Stimulated activated CD8-positive, alpha-beta memory T cell treated with anti-CD3 and anti-CD28 coated beads, Interleukin-7, amount 100 ng/mL, for 48 hours (primary cell): ENCODE measurements at places on chromosomes 2 and 18.

GRCh38 chr2:227147023-227147422 is 17.0 kb downstream of the COL4A4 start:
- no peak for DNase-seq

- no peak for DNase-seq
Measured at GRCh38 chr2:54258166-54258565, 2.1 kb upstream of the TSPYL6 start.

DNA sequence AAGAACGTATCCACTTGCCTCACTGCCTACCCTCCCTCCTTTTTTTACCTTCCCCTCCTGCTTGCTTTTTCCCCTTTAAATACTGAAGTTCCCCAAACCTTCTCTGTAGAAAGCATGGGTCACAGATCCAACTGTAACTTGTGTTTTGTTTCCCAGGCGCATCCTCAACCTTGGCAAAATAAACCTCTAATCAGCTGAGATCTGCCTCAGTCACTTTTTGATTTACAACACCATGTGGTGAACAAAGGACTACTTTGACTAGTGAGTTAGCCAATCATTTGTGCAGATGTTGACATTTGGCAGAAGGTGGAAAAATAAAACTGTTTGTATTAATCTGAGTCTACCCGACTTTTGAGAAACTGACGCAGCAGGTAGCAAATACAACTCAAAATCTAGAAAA is 23.3 kb upstream of the MCM6 start:
- no peak for DNase-seq

GRCh38 chr18:68992719-68993482 is 195.0 kb downstream of the CCDC102B start:
- peak; percentile 2 for DNase-seq

DNA sequence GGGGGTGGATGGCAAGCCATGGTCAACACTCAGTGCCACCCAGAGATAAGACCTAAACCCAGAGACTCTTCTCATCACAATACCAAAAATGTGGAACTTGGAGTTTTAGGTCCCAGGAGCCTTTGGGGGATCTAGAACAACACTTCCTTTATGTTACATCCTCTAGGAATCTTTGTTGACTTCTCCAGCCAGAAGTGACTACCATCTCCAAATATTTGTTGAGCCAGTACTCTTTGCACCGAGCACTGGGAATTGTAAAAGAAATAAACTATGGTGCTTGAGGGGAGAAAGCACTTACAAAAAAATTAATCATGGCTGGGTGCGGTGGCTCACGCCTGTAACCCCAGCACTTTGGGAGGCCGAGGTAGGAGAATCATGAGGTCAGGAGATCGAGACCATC is 120.0 kb upstream of the TMEM200C start:
- no peak for DNase-seq

DNA sequence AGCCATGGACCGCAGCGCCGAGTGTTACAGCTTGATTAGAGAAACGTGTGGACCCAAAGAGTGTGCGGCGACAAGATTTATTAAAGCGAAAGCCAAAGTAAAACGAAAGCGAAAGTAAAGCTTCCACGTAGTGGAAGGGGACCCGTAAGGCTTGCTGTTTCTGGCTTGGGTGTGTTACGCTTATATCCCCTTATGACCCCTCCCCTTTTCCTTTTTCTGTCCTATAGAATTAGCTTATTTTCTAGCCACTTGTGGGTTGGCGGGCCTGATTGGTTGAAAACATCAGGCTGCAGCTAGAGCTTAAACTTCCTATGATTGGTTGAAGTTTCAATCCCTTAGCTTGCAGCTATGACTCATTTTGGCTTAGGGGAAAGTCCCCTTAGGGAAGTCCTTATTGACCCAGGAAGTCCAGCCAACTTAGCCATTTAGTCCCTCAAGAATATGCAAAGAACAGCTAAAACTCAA is 969.7 kb downstream of the DCDC2C start:
- DNase-seq, result no peak

- no peak for DNase-seq
Measured at GRCh38 chr2:60294901-60295635, 258.4 kb downstream of the BCL11A start.

- DNase-seq, result no peak
Measured at GRCh38 chr2:225993430-225993829, 593.9 kb downstream of the NYAP2 start.

DNA sequence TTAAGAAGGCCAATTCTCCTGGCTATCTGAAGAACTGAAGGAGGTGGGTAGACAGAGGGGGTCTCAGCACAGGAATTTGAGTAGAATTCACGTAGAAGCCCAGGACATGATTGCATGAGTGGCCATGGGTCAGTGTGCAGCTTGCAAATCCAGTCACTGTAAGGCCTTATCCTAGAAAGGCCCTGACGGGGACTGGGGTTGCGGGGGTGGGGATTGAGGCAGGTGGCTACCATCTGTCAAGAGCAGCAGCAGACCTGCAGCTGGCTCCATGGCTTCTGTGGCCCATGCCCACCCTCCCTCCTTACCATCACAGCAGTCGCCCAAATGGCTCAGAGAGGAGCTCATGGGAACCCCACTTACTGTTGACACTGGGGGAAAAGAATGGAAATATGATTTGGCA is 34.6 kb upstream of the SLC14A1 start:
- DNase-seq, result no peak

DNA sequence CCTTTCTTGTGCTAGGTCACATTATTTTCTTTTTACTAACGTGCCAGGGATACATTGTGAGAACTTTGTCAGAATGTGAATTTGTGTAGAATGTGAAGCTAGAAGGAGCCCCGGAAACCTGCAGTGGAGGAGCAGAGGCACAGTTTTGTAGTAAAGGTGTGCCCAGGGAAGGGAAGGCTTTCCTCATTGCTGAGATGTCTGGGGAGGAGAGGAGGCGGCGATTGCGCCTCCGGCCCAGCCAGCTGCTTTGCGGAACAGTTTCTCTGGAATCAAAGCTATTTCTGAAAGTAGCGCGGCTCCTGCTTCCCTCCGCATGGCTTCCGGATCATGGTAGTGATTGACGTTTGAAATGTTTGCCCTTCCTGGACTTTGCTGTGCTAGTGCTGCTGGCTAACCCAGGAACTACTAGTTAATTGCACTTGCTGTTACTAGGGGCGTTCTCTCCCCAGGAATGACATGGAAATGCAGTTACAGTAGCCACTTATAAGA is 83.1 kb upstream of the RBM44 start:
- no peak for DNase-seq

GRCh38 chr2:191885098-191885497 is 38.2 kb upstream of the CAVIN2 start:
- DNase-seq, result no peak

DNA sequence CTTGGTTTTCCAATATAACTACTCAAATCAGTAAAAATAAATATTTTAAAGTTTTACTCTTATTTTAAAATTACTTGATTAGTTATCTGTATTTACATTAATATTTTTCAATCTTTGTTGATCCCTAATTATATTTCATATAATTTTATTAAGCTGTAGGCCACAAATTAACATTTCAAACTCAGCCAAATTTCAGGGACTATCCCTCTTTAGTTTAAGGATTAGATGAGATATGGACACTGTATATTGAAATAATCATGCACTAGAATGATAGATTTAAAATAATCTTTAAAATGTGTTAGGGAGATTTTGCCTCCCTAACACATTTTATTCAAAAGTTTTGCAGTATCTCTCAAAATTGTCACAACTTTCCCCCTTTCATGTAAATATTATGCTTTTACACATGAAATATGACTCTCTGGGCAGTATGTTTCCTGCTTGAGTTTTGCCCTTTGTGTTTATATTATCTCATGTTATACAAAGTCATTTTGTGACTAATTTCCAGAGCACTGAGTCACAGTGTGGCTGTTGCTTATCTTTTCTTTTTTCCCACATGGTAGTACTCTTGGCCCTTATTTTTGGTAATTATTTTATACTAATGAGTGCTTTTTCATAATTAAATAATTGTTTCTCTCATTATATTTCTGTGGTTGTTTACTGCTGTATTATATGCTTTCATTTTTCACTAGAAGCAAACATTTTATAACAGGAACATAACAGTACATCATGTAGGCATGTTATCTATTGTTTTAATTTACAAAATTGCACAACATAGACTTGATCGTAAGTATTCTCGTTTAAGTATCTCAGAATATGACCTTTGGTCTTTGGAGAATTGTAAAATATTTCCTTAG is 1.2 kb downstream of the TFPI start:
- no peak for DNase-seq
